NCI-H1417 (cell line): ENCODE measurements at places on chromosomes 5 and 9.

DNA sequence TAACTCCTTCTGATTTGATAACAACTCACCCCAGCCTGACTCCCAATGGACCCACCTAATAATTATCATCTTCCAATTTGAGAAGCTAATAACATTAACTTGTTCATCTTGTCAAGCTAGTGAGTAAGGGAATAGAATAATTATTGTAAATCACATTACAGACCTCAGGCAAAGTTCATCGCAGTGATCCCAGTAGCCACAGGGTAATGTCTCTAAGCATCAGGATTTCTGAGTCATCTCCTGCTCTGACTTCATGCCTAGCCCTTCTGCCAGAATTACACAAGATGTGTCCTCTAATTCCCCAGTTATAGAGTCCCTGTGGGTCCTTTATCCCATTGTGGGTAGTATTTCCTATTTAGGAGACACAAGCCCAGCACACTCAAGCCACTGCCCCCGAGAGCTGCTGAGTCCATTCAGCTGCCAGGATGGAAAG is 365.7 kb downstream of the DEPDC1B start:
- no peak for DNase-seq

- no peak for DNase-seq
Observed at GRCh38 chr5:88881571-88881971, 1.4 kb downstream of the MEF2C start.

DNA sequence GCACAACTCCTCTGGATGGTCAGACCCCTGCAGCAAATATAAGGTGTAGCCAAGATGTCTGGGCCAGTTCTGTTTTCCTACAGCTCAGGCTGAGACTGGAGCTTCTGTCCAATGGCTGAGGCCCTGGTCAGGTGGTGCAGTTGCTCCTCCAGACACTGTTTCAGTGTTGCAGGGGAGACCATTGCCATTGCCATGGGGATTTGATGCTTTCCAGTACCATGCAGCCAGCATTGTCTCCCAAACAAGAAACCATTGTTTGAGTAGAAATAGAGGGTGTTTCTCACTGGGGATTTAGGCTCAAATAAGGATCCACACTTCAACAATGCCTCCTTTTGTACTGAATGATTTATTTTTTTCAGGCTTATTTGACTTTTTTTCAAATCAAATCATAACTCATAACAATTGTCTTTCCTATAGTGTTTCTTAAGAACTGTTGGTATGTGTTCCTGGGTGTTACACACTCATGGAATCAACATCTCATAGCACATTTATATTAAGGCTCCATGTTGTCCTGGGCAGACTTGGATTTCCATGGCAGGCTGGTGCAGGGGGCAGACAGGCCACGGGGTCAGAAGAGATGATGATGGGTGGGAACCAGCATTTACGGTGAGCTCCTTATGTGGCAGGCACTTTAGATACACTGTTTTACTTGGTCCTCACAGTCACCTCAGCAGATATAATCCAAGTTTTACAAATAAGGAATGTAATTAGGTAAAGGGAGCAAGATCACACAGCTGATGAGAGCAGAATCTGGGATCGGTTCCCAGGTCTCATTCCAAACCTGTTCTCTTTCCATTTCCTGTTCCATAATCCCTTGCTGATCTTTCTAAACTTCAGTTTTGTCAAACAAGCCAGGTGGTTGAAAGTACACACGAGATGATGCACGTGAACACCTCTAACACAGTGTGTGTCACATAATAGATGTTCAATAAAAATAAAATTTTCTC is 95.9 kb upstream of the GNAQ start:
- no peak for DNase-seq

DNA sequence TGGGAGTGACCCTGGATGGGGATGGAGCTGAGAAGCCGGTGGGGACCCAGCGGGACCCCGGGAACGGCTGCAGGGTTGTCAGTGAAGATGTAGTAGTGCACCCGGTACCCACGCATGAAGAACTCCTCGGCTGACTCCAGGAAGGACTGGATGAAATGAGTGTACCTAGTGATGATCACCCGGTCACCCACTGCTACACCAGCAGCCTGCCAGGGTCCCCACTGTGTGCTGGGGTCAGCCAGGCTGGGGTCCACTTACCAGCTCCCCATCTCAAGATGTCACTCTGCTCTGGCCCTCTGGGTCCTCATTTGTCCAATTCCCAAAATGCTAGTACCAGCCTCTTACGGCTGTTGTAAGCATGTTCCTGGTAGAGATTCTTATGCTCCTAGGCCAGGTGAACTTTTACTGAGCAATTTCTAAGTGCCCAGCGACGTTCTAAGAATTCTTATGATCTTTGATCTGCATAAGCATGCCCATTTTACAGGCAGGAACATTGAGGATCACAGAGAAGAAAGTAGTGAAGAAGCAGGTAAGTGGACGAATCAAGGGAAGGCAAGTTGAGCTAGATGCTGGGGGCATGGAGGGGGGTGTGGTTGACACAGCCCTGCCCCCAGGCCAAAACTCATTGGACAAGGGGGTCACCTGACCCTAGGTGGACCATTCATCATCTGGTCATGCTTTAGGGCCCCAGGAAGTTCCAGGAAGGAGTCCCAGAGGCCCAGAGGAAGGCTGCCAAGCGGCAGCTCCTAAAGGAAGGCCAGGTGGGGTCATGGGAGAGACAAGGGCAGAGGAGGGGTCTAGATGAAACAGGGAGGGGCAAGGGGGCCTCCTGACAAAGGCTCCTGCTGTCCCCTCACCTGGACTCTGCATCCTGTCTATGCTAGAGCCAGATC is 9.4 kb downstream of the GBGT1 start:
- no peak for DNase-seq

DNA sequence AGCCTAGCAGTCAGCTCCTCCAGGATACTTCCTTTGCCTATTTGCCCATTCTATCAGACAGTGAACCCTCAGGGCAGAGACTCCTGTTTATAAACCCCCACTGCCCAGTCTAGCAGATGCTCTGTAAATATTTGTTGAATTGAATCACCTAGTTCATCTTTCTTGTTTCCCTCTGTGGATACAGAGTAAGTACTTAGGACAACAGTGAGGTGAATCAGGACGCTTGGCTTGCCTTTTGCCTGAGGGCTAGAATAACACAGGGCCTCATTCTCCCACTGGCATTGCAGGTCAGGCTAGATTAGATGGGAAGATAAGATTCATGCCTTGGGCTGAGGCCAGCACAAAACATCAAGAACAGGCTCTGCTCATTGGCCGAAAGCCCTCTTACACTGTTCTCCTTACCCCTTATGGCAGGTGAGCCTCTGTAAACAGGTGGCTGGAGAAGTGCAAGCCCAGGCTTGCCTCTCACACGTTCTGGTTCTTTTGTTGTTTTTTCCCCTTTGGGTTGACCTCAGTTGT is 22.2 kb downstream of the TNFSF8 start:
- peak; percentile 100 for DNase-seq

- DNase-seq = no peak
Observed at GRCh38 chr5:71934322-71934721, 173.0 kb upstream of the MAP1B start.
